ENCODE measurements at places on chromosomes 16 and 17. TPM values are rescaled to one million over a fixed set of nuclear protein-coding genes. Genes with fewer than 3 reads are reported as not detected.

Gene SGCA
- polyA plus RNA-seq = 3.0 TPM

Gene TBKBP1
- 62.8 TPM for polyA plus RNA-seq

Gene SULT1A4
- polyA plus RNA-seq = 16.1 TPM

Gene IRX3
- polyA plus RNA-seq = 14.4 TPM

Gene GGA3
- 53.4 TPM for polyA plus RNA-seq

Gene TAC4
- 0.35 TPM for polyA plus RNA-seq

Gene MYL4
- 1.5 TPM for polyA plus RNA-seq

Gene ABCA10
- polyA plus RNA-seq = 2.7 TPM

Gene AATK
- polyA plus RNA-seq = 128 TPM

Gene LGALS3BP
- 116 TPM for polyA plus RNA-seq

Gene TNFSF13
- polyA plus RNA-seq = 4.5 TPM

Gene RHBDL1
- 15.5 TPM for polyA plus RNA-seq

Gene ARL5C
- polyA plus RNA-seq = 0.71 TPM

Gene CLTC
- 343 TPM for polyA plus RNA-seq

Gene FCSK
- polyA plus RNA-seq = 15.5 TPM

Gene GLP2R
- 0.11 TPM for polyA plus RNA-seq

Gene SMIM36
- 0.18 TPM for polyA plus RNA-seq

Gene CD300C
- polyA plus RNA-seq = 1.1 TPM

Gene CDH13
- 82.3 TPM for polyA plus RNA-seq

Gene CCDC154
- polyA plus RNA-seq = 2.5 TPM

Gene TMEM92
- 3.0 TPM for polyA plus RNA-seq

Gene GGT6
- not detected for polyA plus RNA-seq

Gene C16orf89
- polyA plus RNA-seq = 17.7 TPM

Gene CMTM1
- 12.8 TPM for polyA plus RNA-seq

Gene CFAP97D1
- 0.16 TPM for polyA plus RNA-seq

Gene HOXB4
- polyA plus RNA-seq = 13.5 TPM

Gene SCGB1C2
- polyA plus RNA-seq = not detected

Gene ARHGAP44
- 22.3 TPM for polyA plus RNA-seq

Gene CDC42EP4
- polyA plus RNA-seq = 106 TPM

Gene CACNG3
- 18.3 TPM for polyA plus RNA-seq

Gene MYH2
- 0.21 TPM for polyA plus RNA-seq

Gene TBC1D3G
- polyA plus RNA-seq = not detected

Gene MAP2K6
- 11.5 TPM for polyA plus RNA-seq

Gene KLHL36
- polyA plus RNA-seq = 31.5 TPM

Gene BIRC5
- 23.0 TPM for polyA plus RNA-seq

Gene IRX6
- 0.35 TPM for polyA plus RNA-seq

Gene ACSM2A
- 0.56 TPM for polyA plus RNA-seq

Gene CPD
- polyA plus RNA-seq = 40.9 TPM

Gene KRT222
- polyA plus RNA-seq = 13.7 TPM

Gene FBXL16
- 74.4 TPM for polyA plus RNA-seq

Gene FAM20A
- polyA plus RNA-seq = 16.3 TPM

Gene ERN1
- 5.6 TPM for polyA plus RNA-seq

Gene SAMD14
- polyA plus RNA-seq = 79.3 TPM

Gene PRSS36
- polyA plus RNA-seq = 10.5 TPM

Gene TMIGD1
- not detected for polyA plus RNA-seq

Gene TP53TG3F
- not detected for polyA plus RNA-seq

Gene PCGF2
- polyA plus RNA-seq = 110 TPM

Gene ACSM5
- 2.4 TPM for polyA plus RNA-seq

Gene TMEM235
- 1.7 TPM for polyA plus RNA-seq

Gene RAC3
- polyA plus RNA-seq = 214 TPM

Gene CTRB2
- polyA plus RNA-seq = 0.20 TPM

Gene EFNB3
- polyA plus RNA-seq = 243 TPM
